ENCODE measurements at places on chromosomes 7 and 10. TPM values are rescaled to one million over a fixed set of nuclear protein-coding genes. Genes with fewer than 3 reads are reported as not detected.

The C1QL3 gene
- under 0.01 TPM for total RNA-seq

The CTNNA3 gene
- total RNA-seq: not detected

The CTAGE8 gene
- total RNA-seq: 0.28 TPM

The IDI2 gene
- total RNA-seq: not detected

The SSBP1 gene
- total RNA-seq: 137 TPM

The MYH16 gene
- total RNA-seq: not detected

The EPHA1 gene
- total RNA-seq: 0.14 TPM

The NRCAM gene
- 0.14 TPM for total RNA-seq

The MMP21 gene
- under 0.01 TPM for total RNA-seq

The DENND2A gene
- 15.6 TPM for total RNA-seq

The FLNC gene
- 99.0 TPM for total RNA-seq

The BAMBI gene
- 33.4 TPM for total RNA-seq

The NUTM2A gene
- total RNA-seq: 0.28 TPM

The WEE2 gene
- not detected for total RNA-seq

The GCK gene
- 1.0 TPM for total RNA-seq

The KCNIP2 gene
- 1.8 TPM for total RNA-seq

The LLCFC1 gene
- total RNA-seq: not detected

The TUBB8 gene
- under 0.01 TPM for total RNA-seq

The BCCIP gene
- 35.0 TPM for total RNA-seq

The UPF2 gene
- total RNA-seq: 15.2 TPM

The NPFFR1 gene
- not detected for total RNA-seq

The CYP51A1 gene
- 414 TPM for total RNA-seq

The C10orf105 gene
- total RNA-seq: under 0.01 TPM

The TET1 gene
- total RNA-seq: 2.1 TPM

The ANXA7 gene
- 99.0 TPM for total RNA-seq

The WDR86 gene
- 3.1 TPM for total RNA-seq

The LRRD1 gene
- total RNA-seq: 0.14 TPM

The KDM7A gene
- total RNA-seq: 4.8 TPM

The BET1 gene
- total RNA-seq: 35.7 TPM

The MALRD1 gene
- total RNA-seq: 1.00 TPM

The CFTR gene
- 0.14 TPM for total RNA-seq

The ASAH2 gene
- 1.00 TPM for total RNA-seq

The HOXA6 gene
- 4.4 TPM for total RNA-seq

The RSU1 gene
- total RNA-seq: 35.3 TPM

The PNLIP gene
- total RNA-seq: not detected
